ENCODE measurements at places on chromosomes 6 and 20.

GRCh38 chr6:27667016-27667656, 194.2 kb upstream of the ZNF184 start:
- DNase-seq = no peak

DNA sequence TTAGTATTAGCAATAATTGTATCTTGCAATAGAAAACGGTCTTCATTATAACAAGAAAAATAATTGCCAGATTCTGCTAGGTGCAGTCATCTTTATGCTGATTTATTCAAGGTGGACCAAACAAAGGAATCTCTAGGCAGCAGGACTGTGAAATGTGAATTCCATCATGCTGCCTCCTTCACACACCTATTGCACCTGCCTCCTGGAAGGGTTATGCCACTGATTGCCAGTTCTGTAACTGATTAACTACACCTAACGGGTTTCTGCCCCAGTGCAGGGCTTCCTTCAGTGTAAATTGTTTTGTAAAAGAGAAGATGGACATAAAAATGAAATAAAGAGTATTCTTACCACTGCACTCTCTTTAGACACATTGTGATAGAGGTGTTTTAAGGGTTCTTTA, 96.1 kb downstream of the FOXO3 start:
- DNase-seq = no peak

DNA sequence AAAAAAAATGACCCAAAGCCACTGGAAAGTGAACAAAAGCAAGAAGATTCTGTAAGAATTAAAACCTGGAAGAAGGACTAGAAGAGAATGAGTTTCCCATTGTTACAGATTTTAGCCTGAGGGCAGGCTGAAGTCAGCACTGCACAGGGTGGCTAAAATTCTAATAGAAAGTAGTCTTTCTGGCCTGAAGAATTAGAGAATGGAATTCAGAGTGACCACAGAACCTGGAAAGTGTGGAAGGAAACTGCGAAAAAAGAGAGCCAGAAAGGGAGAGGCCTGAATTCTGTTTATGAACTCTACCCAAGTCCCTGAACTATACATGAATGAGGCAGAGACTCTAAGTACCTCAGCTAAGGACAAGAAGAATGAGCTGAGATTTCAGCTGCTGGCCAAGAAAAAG, 38.9 kb upstream of the FILIP1 start:
- DNase-seq = no peak

- DNase-seq = no peak
These were observed 503.9 kb upstream of the EYS start for GRCh38 chr6:66210964-66211363.

GRCh38 chr6:73234733-73235132, 9.4 kb upstream of the KHDC1L start:
- no peak for DNase-seq

DNA sequence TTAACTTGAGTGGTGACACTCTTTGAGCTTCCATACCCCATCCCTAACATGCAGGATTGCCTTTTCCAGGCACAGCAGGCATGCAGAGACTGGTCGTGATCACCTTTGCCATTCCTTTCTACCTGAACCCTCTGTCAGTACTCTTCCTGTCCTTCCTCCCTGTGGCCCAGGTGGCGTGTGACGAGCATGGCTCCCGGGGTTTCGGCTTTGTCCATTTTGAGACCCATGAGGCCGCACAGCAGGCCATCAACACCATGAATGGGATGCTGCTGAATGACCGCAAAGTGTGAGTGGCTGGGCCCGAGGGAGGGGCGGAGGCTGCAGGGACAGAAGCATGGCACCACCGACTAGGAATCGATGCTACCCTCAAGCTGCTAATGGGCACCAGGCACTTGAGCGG, 6.7 kb downstream of the PABPC1L start:
- DNase-seq = no peak

- no peak for DNase-seq
These were observed 49.4 kb downstream of the SNX5 start for GRCh38 chr20:17919149-17919548.

DNA sequence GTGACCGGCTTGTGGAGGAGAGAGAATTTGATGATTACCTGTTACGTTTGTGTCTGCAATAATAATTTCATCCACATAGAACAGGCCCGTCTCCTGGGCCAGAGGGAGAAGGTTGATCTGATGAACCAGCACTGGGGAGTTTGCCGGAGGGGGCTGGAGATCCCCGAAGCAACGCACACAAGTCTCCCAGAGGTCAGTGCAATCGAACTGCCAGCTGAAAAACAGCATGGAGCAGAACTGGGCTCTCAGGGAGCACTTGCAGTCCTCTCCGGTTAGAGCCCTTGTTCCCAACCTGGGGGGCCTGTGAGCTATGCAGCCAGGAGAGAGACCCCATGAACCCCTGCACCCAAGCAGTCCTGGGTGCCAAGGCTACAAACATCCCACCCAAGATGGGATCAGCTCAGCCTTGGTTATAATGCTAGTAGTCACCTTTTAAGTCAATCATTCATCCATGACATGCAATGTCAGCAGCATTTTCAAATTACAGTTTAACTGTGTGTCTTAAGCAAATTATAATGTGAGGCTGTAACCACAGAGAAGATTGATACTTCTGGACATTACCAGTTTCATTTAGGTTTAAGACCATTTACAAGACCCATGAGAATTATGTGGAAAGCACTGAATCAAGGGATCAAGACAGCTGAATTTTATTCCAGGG, 34.2 kb downstream of the PKHD1 start:
- no peak for DNase-seq

DNA sequence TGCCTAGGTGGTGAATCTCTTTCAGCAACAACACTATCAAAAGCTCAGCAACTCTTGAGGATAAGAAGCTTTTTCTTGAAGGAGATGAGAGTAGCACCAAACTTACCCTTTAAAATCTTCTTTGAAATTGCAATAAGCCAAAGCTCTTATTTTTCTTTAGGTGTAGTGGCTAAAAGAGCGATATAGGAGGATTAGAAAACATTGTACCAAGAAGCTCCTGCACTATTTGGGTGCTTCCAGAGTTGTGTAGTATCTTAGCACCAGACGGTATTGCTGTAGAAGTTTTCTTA, 1.2 kb downstream of the FUT9 start:
- no peak for DNase-seq

- DNase-seq = peak; percentile 66
These were observed 99.1 kb downstream of the CDH26 start for GRCh38 chr20:60057123-60057865.

Data from testis (tissue), 5 donors.